SK-N-SH (cell line): ENCODE measurements at places on chromosomes 1 and 21.

- no peak overlapping the region for H3K27ac ChIP-seq
- H3K36me3 ChIP-seq = peaks cover 5% of the 10 kb centered on the region
- no peaks in the 10 kb centered on the region for H3K27me3 ChIP-seq
- no peak overlapping the region for H3K4me3 ChIP-seq
- H3K4me1 ChIP-seq = peaks cover 16% of the 10 kb centered on the region
Observed at GRCh38 chr1:225820522-225821120, 10.7 kb downstream of the EPHX1 start.

- no peaks in the 10 kb centered on the region for H3K36me3 ChIP-seq
- H3K4me1 ChIP-seq = no peaks in the 10 kb centered on the region
- H3K27ac ChIP-seq = no peak overlapping the region
Observed at GRCh38 chr1:244150665-244151064, 99.6 kb downstream of the ZBTB18 start.

GRCh38 chr1:25575191-25575590, 31.8 kb downstream of the LDLRAP1 start:
- H3K27ac ChIP-seq = no peak overlapping the region
- H3K27me3 ChIP-seq = no peaks in the 10 kb centered on the region
- H3K4me3 ChIP-seq = no peak overlapping the region
- no peaks in the 10 kb centered on the region for H3K36me3 ChIP-seq
- no peaks in the 10 kb centered on the region for H3K4me1 ChIP-seq

GRCh38 chr1:201085902-201086735, 26.1 kb downstream of the CACNA1S start:
- DNase-seq = peak; percentile 60
- H3K27ac ChIP-seq = no peak overlapping the region
- H3K4me1 ChIP-seq = no peaks in the 10 kb centered on the region
- peaks cover 19% of the 10 kb centered on the region; the same call in 1 of the 2 replicates for H3K27me3 ChIP-seq

DNA sequence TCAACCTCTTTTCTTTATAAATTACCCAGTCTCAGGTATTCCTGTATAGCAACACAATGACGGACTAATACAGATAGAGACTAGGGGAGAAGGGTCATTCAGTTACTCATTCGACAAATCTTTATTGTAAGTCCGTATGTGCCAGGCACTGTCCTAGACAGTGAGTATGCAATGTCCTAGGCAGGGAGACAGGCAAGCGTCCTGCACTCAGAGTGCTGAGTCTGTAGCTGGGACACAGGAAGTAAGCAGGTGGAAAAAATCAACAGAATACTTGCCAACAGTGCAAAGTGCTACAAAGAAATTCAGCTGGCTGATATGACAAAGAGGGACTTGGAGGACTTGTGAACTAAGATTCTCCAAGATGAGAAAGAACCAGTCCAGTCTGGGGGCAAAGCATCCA, 92.2 kb upstream of the ZBTB40 start:
- H3K36me3 ChIP-seq = no peaks in the 10 kb centered on the region
- H3K4me3 ChIP-seq = no peak overlapping the region
- H3K4me1 ChIP-seq = no peaks in the 10 kb centered on the region
- H3K27ac ChIP-seq = no peak overlapping the region

DNA sequence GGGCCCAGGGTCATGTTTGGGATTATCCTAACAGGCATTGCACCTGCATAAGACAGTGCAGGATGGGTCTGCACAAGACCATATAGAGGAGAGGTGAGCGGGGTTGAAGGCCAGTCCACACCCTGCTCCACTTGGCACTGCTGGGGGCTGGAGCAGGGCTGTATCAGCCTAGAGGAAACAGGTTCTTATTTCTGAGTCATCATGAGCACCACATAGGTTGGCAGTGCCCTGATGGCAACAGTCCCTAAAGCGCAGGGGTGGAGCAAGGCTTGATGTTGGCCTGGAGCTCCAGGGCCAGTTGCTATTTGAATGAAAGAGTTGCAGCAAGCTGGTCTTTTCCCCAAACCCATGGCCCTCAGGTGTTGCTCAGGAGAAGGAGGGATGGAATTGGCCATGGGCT, 29.8 kb upstream of the BMP8B start:
- no peaks in the 10 kb centered on the region for H3K4me1 ChIP-seq
- no peak overlapping the region for H3K4me3 ChIP-seq
- DNase-seq = no peak
- no peaks in the 10 kb centered on the region for H3K36me3 ChIP-seq

DNA sequence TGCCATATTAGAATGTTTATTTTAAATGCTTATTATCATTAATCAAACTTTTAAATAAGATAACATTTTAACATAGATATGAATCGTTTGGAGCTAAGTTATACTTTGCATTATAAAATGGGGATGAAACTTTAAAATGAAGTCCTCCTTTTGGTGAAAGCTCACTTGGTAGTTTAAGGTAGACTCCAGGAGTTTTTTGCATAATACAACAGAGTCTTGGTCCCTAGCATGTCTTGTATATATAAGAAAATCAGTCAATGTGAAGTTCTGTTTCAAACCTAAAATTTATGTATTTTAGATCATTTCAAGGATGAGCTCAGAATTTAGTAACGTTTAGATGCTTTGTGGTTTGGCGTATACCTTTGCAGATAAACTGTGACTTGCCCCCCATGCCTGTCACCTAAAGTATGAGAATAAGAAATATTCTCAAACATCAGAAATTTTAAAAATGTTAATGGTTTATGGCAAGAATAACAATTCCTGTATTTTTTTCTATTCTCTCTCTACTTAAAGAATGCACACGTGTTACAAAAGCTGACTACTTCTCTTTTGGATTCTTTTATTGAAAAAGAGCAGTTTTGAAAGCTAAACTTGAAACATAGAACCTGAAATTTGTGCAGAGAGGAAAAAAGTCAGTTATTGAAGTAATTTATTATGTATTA, 3.8 kb downstream of the NFIA start:
- DNase-seq = no peak
- peaks cover 9% of the 10 kb centered on the region; the same call in 1 of the 2 replicates for H3K4me1 ChIP-seq

GRCh38 chr1:226737819-226738420, 1.2 kb downstream of the ITPKB start:
- H3K27me3 ChIP-seq = no peaks in the 10 kb centered on the region
- H3K4me1 ChIP-seq = peaks cover 4% of the 10 kb centered on the region; the same call in 1 of the 2 replicates
- H3K4me3 ChIP-seq = peak overlapping the region; percentile 80
- H3K36me3 ChIP-seq = peaks cover 9% of the 10 kb centered on the region; the same call in 1 of the 2 replicates
- DNase-seq = peak; percentile 71

DNA sequence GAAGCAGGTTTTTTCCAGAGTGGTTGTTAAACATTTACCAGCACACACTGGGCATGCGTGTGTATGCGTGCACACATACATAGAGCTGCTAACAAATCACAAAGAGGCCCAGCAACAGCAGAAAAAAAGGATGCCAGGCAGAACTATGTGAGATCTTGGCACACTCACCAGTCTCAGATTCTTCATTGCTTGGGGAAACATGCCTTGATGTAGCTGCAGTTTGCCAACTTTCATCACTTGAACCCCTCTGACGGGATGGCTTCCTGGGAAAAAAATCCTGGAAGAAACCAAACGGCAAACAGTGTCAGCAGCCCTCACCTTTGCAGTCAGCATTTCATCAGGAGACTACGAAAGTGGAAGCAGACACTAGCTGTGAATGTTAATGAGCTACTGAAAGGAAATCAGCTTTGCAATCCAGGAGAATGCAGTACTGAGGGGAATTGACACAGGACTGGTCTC, 609.1 kb downstream of the KIF26B start:
- H3K27me3 ChIP-seq = no peaks in the 10 kb centered on the region
- no peak for DNase-seq
- peak overlapping the region; percentile 53 for H3K27ac ChIP-seq
- no peak overlapping the region for H3K4me3 ChIP-seq
- H3K4me1 ChIP-seq = peaks cover 11% of the 10 kb centered on the region

GRCh38 chr1:246781212-246781611, 57.0 kb downstream of the SCCPDH start:
- no peak overlapping the region for H3K27ac ChIP-seq
- H3K27me3 ChIP-seq = no peaks in the 10 kb centered on the region
- H3K4me1 ChIP-seq = no peaks in the 10 kb centered on the region
- DNase-seq = no peak
- H3K4me3 ChIP-seq = no peak overlapping the region
- peaks cover 35% of the 10 kb centered on the region for H3K36me3 ChIP-seq

- H3K27me3 ChIP-seq = no peaks in the 10 kb centered on the region
- H3K4me3 ChIP-seq = no peak overlapping the region
- H3K36me3 ChIP-seq = no peaks in the 10 kb centered on the region
- peak overlapping the region; percentile 99 for H3K27ac ChIP-seq
- no peak for DNase-seq
- H3K4me1 ChIP-seq = peaks cover 63% of the 10 kb centered on the region
Observed at GRCh38 chr1:234726359-234726943, 116.5 kb upstream of the IRF2BP2 start.

GRCh38 chr1:88774151-88774556, 90.1 kb downstream of the PKN2 start:
- no peak overlapping the region for H3K4me3 ChIP-seq
- DNase-seq = no peak
- no peaks in the 10 kb centered on the region for H3K27me3 ChIP-seq
- no peaks in the 10 kb centered on the region for H3K4me1 ChIP-seq
- peaks cover 17% of the 10 kb centered on the region for H3K36me3 ChIP-seq

DNA sequence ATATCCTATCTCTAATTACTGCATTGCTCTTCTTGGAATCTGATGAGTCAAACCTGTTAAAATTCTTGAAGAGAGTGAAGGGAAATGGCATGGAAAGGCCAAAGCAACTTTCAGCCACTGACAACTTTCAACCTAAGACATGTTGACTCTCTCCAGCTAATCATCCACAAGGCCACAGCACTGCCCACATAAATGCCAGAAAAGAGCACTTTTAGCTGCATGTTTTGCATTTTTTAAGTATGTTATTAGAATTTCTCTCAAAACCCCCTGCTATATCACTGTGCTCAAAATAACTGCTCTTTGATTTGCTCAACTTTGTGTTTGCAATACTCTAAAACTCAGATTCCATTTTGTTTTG, 352.5 kb downstream of the ADGRL2 start:
- H3K36me3 ChIP-seq = no peaks in the 10 kb centered on the region
- no peaks in the 10 kb centered on the region for H3K27me3 ChIP-seq
- H3K27ac ChIP-seq = no peak overlapping the region
- DNase-seq = no peak

- no peak for DNase-seq
- peaks cover 31% of the 10 kb centered on the region; the same call in 1 of the 2 replicates for H3K4me1 ChIP-seq
- no peaks in the 10 kb centered on the region for H3K27me3 ChIP-seq
- H3K36me3 ChIP-seq = no peaks in the 10 kb centered on the region
- H3K27ac ChIP-seq = no peak overlapping the region
- H3K4me3 ChIP-seq = no peak overlapping the region
Observed at GRCh38 chr1:230138561-230139239, 71.7 kb downstream of the GALNT2 start.

DNA sequence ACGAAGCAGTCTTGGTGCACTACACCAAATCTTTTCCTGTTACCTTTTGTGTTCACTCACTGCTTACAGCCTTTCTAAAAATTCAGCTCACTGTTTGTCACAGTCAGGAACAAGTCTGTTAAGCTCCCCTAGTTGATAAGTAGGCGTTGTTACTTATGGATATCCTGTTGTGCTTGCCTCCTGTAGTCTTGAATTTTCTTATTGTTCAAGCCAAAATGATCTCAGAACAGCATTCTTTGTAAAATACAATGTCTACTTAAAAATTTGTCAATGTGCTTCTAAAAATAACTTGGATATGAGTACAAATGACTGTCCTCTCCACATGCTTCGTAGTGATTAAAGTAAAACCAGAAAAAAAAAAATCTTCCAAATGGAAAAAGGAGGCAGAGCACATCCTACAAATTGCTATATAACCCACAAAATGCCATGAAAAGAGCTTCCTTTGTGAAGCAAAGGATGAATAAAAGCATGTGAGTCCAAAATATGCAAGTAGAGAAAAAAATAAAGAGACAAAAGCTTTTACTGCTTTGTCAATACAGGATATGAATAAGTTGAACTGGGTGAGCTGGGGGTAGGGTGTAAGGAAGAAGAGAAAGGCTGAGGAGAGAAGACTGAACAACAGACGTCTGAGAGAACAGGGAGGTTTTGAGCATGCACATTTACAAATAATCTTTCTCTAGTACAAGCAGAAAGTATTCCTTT, 228.9 kb upstream of the ADGRL4 start:
- no peak overlapping the region for H3K4me3 ChIP-seq
- no peaks in the 10 kb centered on the region for H3K27me3 ChIP-seq
- no peak for DNase-seq
- peak overlapping the region; percentile 52 for H3K27ac ChIP-seq
- H3K36me3 ChIP-seq = no peaks in the 10 kb centered on the region

DNA sequence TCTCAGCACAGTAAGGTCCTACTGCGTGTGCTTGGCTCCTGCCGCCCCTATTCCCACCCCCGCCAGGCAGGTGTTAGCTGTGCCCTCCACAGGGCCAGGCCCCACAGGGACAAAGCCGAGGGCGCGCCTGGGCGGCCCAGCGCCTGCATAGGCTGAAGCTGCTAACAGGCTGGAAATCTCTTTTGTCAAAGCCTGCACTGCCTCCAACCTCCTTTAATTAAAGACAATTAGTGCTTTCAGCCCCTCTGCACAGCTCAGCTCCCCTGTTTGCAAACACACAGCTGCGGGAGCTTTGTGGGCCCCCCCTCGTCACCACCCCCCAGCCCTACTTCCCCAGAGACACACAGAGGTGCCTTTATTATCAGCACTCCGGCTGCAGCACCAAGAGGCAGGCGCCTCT, 95.9 kb downstream of the EPHB2 start:
- no peak overlapping the region for H3K4me3 ChIP-seq
- DNase-seq = no peak
- H3K4me1 ChIP-seq = peaks cover 52% of the 10 kb centered on the region; the same call in 1 of the 2 replicates
- H3K27me3 ChIP-seq = no peaks in the 10 kb centered on the region
- H3K27ac ChIP-seq = no peak overlapping the region

DNA sequence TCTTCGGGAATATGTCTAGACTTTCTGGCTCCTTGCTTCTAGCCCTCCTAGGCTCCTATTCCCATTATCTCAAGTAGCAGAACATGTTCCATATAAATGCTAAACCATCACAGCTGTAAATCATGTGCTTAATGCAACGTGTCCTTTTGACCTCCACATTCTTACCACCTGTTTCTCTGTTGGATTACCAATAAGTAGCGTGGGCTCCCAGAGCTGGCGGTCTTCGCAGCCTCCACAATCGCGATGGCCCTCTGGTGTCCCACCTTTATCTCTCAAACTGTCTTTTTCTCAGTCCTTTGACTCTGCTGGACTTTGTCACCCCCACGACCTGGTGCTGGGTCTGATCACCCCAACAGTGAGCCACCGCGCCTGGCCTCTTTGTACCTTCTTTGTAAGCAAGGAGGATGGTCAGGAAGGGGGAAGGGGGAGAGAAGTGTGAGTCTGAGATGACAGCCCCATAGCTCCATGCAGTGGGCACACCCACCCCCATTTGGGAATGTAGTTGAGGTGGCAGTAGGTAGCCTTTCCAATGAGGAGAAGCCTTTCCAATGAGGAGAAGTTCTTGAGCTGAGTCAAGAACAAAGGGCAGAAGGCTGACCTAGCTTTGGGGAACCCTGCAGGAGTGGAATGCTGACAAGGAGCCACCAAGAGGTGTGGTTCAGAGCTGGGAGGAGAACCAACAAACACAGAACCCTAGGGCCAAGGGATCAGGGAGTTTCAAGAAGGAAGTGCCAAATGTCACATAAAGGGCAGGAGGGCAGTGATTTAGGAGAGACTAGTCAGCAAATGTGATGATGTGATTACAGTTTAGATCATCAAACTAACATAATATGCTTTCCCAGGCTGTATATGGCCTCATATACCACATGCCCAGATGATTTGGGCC, 14.2 kb downstream of the TRAF5 start:
- DNase-seq = no peak
- no peaks in the 10 kb centered on the region for H3K36me3 ChIP-seq
- H3K4me3 ChIP-seq = no peak overlapping the region
- H3K27ac ChIP-seq = no peak overlapping the region

GRCh38 chr1:9651565-9652378, at the start of gene PIK3CD:
Gene PIK3CD, plus strand, starts transcription at chr1:9651731. Its CDS starts 58,725 bp downstream, at chr1:9710456.
- peaks cover 34% of the 10 kb centered on the region for H3K27me3 ChIP-seq
- no peaks in the 10 kb centered on the region for H3K4me1 ChIP-seq
- no peaks in the 10 kb centered on the region for H3K36me3 ChIP-seq
- peak; percentile 85 for DNase-seq
